ENCODE measurements at places on chromosomes 7 and 10.
A peak's percentile ranks its signal among the peaks of the same experiment; 100 is the strongest.

DNA sequence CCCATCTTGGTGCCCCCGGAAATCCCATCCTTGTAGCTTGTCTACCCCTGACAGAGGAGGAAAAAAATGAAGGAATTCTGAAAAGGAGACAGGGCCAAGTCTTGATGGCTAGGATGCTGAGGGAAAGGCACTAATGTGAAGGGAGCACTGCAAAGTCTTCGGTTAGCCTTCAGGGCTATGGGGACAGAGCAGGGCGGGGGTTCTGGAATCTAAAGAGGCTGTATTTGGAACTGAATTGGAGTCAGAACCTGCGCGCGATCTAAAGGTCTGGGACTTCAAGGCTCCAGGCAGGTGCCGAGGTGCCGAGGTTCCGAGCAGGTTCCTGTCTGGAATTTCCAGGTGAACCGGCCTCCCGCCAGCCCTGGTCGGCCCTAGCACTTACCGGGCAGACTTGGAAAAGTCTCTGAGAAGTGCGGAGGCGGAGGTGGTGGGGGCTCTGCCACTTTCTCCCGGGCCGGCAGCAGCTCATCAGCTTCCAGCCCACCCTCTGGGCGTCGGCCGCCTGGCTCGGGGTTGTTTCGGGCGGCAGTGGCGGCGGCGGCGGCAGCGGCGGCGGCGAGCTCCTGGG is 781 bp downstream of the GBX1 start:
- DNase-seq, result no peak

DNA sequence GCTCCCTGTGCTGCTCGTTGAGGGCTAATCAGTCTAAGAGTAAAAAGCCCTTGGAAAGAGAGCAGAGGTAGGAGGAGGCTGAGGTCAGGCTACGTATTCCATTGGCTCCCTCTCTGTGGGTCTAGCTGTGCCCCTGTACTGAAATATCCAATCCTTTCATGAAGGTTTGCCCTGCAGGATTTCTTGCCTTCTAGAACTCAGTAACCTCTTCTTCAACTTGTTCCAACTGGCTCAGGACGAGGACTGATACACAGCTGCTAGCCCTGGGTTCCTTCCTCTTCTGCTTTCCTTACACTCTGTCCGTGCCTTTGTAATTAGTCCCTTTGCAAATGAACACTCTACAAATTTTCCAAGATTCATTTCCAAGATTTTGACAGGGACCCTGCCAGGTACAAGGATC is 560.5 kb downstream of the ACTR3B start:
- no peak for DNase-seq

GRCh38 chr10:114723361-114723760 is 65.3 kb upstream of the ABLIM1 start:
- no peak for DNase-seq

DNA sequence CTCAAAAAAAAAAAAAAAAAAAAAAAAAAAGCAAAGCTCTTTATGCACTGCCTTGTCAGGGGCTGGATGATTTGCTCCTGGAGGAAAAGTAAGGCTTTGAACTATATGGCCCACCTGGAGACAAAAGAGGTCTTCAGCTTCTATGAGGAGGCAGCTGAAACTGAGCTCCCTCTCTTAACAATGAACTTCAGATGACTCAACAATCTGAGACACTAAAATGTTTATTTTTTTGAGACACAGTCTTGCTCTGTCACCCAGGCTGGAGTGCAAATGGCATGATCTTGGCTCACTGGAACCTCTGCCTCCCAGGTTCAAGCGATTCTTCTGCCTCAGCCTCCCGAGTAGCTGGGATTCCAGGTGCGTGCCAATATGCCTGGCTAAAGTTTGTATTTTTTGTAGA is 36.7 kb downstream of the RAB19 start:
- no peak for DNase-seq

DNA sequence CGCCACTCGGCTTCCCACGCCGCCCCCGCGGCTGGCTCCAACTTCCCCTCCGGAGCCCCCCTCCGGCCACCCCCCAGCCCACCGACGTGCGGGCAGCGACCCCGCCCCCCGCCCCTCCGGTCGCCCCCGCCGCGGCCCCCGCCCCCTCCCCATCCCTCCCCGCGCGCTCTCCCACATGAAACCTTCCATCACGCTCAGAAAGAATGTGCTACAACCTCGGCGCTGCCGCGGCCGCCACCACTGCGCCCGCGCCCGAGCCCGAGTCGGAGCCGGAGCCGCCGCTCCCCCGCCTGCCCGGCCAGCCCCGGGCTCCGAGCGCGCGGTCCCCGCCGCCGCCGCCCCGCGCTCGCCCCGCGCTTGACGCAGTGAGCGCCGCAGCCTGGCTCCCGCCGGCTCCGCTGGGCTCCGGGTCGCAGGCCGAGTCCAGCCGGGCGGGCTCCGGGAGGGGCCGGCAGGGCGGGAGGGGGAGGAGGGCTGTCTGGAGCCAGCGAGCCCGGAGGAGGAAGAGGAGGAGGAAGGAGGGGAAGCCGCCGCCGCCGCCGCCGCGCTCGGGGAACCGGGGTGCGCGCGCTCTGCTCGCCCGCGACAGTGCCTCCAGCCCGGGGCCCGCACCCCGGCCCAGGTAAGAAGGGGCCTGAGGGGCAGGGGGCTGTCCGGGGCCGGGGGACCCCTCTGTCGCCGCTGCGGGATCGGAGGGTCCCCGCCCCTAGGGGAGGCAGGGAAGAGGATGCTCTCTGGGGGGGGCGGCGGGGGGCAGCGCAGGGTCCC is 4.3 kb upstream of the ELFN1 start:
- peak; percentile 87 for DNase-seq

DNA sequence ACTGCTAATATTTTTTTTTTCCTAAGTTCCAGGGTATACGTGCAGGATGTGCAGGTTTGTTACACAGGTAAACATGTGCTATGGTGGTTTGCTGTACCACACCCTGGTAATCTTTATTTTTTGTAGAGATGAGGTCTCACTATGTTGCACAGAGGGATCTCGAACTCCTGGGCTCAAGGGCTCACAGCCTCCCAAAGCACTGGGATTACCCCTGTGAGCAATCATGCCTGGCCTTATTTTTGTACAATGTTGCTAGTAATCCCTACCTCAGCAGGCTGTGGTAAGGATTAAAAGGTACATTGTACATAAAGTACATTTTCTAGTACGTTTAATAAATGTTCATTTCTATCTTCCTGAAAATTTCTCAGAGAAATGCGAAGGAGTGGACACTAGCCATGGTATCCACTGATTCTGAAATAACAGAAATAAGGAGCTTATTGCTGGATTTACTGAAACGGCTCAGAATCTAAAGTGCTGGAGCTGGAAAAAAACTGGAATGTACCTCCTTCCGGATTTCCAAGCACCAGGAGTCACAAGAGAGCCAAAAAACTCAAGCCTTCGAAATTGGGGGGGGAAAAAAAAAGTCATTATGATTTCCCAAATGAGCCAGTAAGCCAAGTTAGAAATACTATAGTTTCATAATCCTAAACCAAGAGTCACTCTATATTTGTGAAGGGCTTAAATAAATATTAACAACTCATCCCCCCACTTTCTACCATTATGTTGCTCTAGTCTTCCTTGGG is 69.6 kb downstream of the NT5C2 start:
- no peak for DNase-seq

DNA sequence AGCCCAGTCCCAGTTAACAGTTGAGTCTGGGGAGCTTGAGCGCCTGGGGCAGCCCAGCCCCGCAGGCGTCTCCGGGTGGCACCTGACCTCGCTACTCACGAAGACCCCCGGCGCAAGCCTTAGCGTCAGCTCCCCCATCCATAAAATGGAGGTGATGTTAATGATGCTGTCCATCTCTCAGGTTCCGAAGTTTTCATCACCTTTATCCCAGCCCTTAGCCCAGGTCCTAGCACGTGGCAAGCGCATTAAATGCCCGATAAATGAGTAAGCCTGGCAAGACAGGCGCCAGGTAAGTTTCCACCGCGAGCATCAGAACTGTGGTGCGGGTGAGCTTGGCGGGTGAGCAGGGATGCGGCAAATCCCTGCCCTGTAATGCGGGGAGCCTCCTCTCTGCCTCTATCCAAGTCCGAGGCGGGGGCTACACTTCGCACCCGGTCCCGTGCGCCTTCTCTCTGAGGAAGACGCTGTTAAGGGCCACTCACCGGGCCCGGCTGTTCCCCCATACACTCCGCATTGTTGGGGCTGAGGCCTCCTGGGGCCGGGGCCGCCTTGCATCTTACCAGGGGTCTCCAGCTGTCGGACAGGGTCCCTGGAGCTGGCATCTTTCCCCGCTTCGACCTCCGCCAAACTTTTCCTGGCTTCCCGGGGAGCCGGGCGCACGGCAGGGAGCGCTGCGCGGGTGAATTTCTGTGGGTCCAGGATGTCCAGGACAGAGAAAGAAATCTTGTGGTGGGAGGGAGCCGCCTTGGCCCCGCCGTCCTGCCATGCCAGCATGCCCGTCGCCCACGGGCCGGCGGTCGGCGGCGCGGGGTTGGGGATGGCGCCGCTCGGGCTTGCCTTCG is 444 bp downstream of the NKX1-2 start:
- DNase-seq, result peak; percentile 55

DNA sequence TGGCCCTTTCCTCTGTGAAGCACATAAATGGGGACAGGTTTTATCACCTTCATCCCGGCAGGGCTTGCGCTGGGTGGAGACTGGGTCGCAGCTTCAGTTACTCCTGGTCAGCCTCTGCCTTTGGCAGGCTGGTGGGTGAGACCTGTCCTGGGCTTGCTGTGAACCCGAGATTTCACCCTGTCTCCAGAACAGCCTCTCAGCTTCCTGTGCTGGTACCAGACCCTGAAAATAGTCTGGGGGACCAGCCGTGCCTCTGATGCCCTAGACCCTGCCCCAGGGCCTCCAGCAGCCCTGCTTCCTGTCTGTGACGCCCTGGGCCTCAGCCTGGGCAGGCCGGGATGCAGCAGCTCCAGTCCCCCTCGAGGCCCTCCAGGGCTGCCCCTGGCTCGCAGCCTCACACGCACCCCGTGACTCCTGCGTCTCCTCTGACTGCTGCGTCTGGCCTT is 13.2 kb upstream of the PWWP2B start:
- no peak for DNase-seq

GRCh38 chr7:131335639-131336381 is 8.1 kb downstream of the MKLN1 start:
- DNase-seq, result no peak

DNA sequence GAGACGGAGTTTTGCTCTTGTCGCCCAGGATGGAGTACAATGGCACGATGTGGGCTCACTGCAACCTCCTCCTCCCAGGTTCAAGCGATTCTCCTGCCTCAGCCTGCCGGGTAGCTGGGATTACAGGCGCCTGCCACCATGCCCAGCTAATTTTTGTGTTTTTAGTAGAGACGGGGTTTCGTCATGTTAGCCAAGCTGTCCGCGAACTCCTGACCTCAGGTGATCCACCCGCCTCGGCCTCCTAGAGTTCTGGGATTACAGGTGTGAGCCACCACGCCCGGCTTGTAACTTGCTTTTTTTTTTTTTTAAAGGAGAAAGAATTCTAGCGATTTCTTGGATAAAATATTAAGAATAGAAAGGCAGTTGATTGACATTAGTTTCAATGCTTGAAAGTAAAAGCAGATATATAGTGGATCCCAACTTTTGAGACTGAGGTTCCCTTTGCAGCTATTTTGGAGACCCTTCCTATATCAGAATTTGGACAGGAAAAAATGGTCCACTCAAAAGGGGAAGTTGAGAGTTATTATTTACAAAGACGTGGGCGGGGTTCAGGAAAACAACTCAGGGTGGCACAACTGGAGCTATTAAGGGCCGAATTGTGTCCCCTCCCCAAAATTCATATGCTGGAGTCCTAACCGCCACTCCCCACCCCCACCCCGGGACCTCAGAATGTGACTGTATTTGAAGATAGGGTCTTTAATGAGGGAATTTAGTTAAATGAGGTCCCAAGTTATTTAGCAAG is 1.3 kb upstream of the ERCC6 start:
- DNase-seq, result no peak

- no peak for DNase-seq
Measured at GRCh38 chr10:124688889-124689670, 55.1 kb downstream of the FAM53B start.

GRCh38 chr7:133502972-133503371 is 250.1 kb downstream of the EXOC4 start:
- DNase-seq, result no peak

All from SK-N-SH (cell line).